ENCODE measurements at places on chromosomes 3 and 15.

GRCh38 chr3:115680803-115681345, 57.6 kb downstream of the GAP43 start:
- DNase-seq: no peak

- DNase-seq: peak; percentile 25
These were observed 314.8 kb upstream of the CTDSPL start for GRCh38 chr3:37546876-37547275.

- DNase-seq: no peak
These were observed 451.1 kb upstream of the KCNMB2 start for GRCh38 chr3:178084938-178085816.

DNA sequence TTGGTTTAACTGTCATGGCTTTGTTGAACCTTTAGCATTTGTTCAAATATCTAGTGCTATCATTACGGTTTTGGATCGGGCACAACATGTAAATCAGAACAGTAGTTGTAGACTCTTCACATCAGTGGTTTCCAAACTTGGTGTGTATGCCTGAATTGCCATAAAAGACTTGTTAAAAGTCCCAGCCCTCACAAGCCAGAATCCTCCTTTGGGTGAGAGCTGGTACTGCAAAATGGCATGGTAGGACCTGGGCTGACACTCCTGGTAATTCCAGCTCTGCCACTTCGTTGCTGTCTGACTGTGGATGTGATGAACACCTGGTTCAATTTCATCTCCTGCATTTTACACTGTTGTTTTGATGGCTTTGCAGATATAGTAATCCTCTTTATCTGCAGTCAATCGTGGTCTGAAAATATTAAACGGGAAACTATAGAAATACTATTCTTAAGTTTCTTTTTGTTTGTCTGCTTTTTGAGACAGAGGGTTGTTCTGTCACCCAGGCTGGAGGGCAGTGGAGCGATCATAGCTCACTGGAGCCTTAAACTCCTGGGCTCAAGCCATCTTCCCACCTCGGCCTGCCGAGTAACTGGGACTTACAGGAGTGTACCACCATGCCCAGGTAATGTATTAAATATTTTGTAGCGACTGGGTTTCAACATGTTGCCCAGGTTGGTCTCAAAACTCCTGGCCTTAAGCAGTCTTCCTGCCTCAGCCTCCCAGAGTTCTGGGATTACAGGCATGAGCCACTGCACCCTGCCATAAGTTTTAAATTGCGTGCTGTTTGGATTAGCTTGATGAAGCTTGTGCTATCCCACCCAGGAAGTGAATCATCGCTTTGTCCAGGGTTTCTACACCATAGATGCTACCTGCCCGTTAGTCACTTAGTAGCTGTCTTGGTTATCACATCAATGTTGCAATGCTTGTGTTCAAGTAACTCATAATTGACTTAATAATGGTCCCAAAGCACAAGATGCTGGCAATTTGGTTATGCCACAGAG, 61.6 kb downstream of the RAB7A start:
- DNase-seq: peak; percentile 78

- no peak for DNase-seq
These were observed 58.5 kb downstream of the TGFBR2 start for GRCh38 chr3:30664884-30665283.

DNA sequence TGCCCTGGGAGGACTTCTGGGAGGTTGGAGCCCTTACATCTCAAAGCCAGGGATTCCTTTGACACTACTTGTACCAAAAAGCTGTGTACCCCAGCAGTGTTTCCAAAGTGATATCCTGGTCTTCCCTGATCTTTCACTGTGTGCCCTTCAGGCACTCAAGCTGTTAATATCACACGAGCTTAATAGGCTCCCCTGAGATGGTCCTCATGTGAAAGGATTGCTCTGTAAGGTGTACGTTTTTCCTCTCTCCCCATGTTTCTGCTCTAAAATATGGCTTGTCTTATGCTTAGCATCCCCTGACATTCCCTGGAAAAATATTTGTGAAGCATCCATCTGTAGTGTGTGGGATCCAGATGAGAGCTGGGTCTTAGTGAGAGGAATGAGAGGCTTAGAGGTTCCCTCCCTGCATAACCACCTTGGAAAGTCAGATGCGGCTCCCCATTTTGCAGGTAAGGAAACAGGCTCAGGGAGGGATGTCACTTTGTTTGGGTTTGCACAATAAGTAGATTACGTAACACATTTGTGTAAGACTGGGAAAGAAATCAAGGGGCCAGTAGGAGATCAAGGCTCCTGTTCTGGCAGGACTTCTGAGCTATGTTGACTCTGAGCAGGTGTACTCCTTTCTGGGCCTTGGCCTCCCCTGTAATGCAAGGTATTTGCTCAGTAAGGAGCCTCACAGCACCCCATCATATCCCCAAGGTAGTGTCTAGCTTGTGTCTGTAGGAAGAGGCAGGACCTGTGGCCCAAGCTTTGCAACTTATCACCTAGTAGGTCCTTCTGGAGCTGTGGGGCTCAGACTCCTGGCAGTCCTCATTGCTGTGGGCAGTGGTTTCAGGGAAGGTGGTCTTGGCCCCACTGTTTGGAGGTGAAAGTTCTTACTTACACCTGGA, 667 bp upstream of the ACOX2 start:
- DNase-seq: no peak

DNA sequence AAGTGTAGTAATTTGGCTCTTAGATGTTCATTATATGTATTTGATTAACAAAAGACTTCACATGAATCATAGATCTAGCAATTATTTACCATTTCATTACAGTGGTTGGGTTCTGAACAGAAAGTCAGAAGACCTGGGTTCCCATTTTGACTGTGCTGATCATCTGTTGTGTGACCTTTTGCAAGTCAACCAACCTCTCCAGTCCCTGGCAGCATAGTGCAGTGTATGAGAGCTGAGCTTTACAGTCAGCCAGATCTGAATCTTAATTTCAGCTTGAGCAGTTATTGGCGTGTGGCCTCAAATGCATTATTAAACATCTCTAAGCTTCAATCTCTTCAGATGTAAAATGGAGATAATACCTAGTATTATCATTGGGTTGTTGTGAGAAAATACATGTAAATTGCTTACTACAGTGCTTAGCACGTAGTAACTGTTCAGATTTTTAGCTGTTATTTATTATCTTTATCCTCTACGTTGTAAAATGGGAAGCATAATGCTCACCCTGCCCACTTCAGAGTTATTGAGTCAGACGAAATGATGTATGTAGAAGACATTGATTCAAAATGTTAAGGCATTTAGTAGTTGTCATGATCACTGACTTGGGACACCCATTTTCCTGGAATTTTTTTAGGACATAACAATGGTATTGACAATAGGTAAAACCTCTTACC, 104.0 kb downstream of the KLHL25 start:
- no peak for DNase-seq

DNA sequence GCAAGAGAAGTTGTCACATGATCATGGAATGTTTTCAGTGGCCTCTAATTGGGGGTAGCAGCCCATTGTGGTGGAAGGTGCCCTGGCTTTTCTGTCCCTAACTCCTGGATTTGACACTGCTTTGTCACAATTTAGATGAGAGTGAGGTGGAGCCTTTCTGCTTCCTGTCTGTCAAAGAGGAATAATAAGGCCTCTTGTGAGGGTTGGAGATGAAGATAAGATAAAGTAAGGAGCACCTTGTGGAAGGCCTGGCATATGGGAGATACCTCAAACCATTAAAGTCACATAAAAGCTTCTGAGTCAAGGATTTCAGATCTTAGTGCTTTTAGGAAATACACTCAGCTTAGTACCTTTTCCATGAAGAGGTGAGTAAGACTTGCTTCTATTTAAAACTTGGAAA, 172.6 kb upstream of the FAM3D start:
- no peak for DNase-seq

DNA sequence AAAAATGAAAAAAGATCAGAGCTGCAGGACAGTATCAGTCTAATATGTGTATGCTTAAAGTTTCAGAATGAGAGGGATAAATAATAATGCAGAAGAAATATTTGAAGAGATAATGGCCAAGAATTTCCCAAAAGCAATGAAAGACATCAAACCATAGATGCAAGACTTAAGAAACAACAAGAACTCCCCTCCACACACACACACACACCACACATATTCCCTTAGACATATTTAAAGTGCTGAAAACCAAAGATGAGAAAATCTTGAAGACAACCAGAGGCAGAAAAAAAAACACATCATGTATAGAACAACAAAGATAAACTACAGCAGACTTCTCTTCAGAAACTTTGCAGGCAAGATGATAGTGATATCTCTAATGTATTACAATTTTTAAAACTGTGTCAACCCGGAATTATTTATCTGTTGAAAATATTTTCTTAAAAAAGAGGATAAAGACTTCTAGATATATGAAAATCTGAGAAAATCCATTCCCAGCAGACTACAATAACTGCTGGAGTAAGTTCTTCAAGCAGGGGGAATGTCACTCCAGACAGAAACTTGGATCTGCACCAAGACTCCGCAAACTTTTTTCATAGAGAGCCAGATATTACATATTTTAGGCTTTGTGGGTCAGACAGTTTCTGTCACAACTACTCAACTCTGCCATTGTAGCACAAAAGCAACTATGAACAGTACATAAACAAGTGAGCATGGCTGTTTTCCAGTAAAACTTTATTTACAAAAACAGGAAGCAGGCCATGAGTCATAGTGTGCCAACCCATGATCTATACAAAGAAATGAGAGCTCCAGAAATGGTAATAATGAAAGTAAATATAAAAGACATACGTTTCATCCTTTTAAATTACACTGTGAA, 223.4 kb upstream of the CGNL1 start:
- DNase-seq: no peak

GRCh38 chr3:137525471-137525870, 238.6 kb upstream of the SOX14 start:
- DNase-seq: no peak

DNA sequence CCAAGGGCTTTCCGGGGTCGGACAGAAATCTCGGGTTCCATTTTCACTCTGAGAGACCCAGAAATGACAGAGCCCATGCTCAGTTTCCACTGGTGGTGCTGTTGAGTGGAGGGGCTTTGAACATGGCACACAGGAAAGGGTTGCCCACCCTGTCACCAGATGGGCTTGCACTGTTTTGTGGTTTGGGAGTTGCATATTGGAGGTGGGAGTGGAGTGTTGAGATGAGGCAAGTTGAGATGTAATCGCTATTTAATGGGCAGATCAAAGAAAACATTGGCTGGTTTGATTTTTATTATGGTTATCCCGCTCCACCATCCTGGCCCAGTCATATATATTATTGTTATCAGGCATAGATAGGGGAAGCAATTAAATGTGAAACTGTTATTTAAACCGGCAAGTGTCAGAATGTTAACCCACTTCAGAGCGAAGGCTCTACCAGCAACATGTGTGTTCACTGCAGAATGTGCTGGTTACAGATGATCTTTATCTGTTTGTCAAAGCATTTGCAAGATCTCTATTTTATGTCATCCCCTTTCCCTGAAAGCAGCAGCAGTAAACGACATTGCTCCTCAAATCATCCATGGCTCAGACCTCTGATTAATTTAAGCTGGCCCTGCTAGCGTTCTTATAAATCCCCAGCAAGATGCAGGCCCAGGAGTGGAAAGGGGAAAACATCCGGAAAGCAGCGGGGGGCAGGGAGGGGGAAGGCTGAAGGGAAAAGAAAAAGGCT, 58.3 kb upstream of the TSEN2 start:
- no peak for DNase-seq

GRCh38 chr3:149454746-149455145, 19.8 kb upstream of the TM4SF4 start:
- DNase-seq: no peak

DNA sequence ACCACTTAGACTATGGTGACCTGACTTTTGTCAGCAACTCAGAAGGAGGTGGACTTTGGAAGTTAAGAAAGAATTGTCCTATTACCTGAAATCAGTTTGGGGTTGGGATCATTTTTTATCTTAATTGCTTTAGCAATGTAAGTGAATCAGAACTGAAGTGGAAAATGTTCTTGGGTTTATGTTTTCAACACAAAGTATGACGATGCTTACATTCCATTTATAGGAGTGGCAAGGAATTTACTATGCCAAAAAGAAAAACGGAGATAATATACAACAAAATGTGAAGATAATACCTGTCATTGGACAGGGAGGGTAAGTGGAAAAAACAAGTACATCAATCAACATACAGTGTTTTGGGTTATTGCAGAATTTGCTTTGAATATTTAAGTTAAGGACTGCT, 116.1 kb downstream of the PDE8A start:
- peak; percentile 40 for DNase-seq

- no peak for DNase-seq
These were observed 53.9 kb downstream of the CALML4 start for GRCh38 chr15:68151277-68151676.

- DNase-seq: no peak
These were observed 113.2 kb downstream of the IL1RAP start for GRCh38 chr3:190626951-190627620.

- peak; percentile 68 for DNase-seq
These were observed 16.0 kb upstream of the CPEB1 start for GRCh38 chr15:82663186-82663600.

DNA sequence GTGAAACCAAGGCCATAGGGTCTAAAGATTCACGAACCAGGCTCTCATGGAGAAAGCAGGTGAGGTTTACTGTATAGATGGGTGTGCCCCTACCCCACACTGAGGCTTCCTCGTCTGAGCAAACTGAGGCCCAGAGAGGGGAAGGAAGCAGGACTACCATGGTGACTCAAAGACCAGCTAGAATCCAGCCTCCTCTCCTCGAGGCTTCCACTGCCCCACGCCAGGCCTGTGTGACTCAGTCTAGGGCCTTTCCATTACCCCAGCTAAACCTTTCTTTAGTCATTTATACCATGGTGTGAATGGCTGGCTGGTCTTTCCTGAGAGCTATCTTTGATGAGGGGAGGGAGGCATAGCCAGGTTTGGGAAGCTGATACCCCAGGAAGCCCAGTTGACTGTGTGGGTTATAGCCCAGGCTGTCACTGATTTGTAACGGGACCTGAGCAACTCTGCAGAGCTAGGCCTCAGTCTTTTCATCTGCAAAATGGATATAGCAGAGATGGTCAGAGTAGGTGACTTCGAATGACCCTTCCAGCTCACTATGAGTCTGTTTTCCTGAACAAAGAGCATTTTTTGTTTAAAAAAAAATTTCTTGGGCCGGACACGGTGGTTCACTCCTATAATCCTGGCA, 3.0 kb upstream of the RHO start:
- DNase-seq: no peak

DNA sequence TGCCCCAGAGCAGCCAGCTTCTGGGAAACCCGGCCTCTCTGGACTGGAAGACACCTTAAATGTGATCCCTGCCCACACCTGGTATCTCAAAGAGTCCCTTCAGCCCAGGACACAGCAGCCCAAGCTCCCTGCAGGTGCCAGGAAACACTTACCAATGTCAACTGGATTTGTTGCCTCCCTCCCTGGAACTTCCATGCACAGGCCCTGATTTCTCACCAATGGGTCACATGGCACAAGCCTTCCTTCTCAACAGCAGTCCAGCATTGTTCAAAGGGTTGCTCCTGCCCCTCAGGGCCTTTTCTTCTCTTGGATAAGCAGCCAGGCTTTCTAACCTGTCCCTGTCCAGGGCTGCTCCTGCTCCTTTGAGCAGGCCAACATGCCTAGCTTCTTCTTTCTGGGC, 31.6 kb downstream of the ANP32A start:
- DNase-seq: no peak

DNA sequence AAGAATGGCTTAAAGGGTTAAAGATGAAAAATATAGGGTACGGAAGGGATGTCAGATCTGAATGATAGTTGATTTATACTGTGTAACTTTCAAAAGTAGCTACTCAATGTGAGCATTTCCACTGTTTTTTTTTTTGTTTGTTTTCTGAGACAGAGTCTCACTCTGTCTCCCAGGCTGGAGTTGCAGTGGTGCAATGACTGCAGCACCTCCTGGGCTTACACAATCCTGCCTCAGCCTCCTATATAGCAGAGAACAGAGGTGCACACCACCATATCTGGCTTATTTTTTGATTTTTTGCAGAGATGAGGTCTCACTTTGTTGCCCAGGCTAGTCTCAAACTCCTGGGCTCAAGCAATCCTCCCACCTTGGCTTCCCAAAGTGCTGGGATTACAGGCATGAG, 9.9 kb upstream of the PXK start:
- DNase-seq: no peak

All from RWPE1 (cell line).